ENCODE measurements at places on chromosomes 3 and 15.

GRCh38 chr3:153714588-153715290 is 406.5 kb upstream of the ARHGEF26 start:
- DNase-seq: no peak

GRCh38 chr15:87575896-87576473 is 680.6 kb downstream of the NTRK3 start:
- DNase-seq: no peak

DNA sequence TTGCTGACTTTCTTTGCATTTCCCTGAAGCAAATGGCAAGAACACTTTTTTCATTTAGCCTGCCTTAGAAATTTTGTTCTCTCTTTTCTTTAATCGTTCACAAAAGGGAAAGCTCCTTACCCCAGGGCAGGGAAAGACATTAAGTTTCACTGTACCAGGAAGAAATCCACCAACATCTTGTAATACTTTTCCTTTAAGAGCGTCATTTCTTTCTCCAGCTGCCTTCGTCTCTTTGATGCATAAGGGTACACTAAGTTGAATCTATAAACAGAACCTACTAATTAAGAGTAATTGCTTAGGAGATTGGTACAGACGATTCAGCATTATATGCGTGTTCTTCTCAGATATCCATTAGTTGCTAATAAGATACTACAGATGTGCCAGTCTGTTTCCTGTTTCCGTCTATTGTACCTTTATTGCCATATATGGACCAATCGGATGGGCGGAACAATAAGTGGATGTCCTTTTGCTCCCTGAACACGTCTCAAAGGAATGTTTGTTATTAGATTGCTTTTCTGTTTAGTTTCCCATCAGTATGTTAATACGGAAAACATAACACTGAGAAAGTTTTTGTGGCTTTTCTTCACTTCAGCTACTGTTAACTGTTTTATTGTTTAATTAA is 276.7 kb upstream of the RARB start:
- DNase-seq: no peak

- DNase-seq: no peak
Observed at GRCh38 chr3:42610976-42611375, 10.5 kb downstream of the NKTR start.

- no peak for DNase-seq
Observed at GRCh38 chr3:58580826-58581327, 3.7 kb upstream of the FAM107A start.

- DNase-seq: no peak
Observed at GRCh38 chr3:187850258-187850921, 105.1 kb upstream of the BCL6 start.

DNA sequence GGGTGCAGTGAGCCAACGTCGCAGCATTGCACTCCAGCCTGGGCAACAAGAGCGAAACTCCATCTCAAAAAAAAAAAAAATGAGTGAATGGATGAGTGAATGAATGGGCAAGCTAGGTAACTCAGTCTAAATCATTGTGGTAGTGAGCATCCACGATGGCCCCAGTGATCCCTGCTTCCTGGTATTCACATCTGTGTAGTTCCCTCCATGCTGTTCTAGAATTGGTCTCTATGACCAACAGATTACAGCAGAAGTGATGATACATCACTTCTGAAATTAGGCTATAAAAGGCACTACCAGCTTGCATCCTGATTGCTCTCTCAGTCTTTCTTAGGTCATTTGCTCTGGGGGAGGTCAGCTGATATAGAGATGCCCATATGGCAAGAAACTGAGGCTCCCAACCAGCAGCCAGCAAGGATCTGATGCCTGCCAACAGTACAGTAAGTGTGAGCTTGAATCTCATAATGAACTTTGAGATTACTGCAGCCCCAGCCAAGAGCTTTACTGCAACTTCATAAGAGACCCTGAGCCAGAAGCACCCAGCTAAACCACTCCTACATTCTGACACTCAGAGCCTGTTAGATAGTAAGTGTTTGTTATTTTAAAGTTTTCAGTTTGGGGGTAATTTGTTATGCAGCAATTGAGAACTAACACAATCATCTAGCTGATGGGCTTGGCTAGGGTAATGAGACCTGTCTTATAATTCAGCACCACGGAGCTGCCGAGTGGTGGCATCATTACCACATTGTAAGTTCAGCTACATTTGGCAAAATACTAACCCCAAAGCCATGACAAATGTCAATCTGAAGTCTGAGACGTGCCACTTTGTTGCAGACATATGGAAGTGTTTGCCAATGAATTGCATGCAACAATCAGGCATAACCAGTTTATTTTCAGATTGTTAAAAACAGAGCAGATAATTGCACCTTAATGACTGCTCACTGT is 53.0 kb downstream of the KLHL6 start:
- no peak for DNase-seq

GRCh38 chr15:62362608-62363007 is 197.5 kb upstream of the C2CD4B start:
- DNase-seq: no peak

DNA sequence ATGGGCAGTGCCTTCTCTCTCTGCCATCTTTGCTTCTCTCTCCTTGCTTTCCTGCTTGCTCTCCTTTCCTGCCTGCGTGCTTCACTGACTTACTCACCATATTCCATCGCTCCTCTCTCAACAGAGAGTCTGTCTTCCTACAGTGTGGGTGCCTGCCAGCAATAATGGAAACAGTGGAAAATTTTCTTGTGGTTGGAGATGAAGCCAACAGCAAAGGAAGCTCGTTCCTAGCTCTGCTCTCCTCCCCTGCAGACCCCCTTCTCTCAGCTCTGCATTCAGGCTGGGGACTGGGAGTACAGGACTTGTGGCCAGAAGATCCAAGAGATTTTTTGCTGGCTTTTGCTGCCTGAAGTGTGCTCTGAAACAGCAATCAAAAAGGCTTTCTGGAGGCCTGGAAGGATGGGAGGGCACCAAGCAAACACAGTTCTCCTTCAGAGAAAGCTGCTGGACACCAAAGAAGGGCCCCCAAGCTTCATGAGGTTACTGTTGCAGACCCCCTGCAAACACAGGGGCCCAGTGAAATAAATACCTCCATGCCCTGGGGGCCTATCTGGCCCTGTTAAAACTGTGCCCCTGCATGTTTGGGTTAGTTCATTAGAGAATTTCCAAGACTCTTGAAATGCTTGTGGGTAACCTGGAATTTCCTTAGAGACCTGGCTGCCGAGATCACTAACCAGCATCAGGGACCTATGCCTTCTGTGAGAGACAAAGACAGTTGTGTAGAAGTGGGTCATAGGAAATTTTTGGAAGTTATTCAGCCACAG is 149.9 kb upstream of the RASGRP1 start:
- no peak for DNase-seq

DNA sequence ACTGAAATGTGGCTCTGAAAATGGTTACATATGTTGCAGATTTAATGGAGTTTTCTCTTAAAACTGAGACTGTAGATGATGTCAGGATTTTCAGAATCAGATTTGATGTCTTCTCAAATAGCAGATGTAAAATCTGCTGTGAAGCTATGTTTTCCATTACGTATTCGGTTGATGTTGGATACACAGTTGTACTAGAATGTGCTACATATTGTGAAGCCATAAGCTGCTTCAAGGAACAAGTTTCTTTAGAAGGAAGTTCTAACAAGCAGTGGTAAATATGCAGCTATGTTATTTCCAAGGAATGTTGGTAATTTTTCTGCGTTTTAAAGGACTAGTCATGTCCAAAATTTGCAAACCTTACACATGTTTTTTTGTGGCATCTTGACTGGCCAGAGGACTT is 197.7 kb downstream of the RBMS3 start:
- no peak for DNase-seq

- DNase-seq: no peak
Observed at GRCh38 chr3:72386327-72387000, 461.8 kb downstream of the SHQ1 start.
